ENCODE measurements at places on chromosomes 2 and 18. TPM values are rescaled to one million over a fixed set of nuclear protein-coding genes. Genes with fewer than 3 reads are reported as not detected.

IHH gene
- total RNA-seq: not detected

GRCh38 chr2:217836901-217837491 lies 165.8 kb downstream of the TNS1 start:
- DNase-seq: peak; percentile 91

GRCh38 chr2:9972621-9973479 lies 21.4 kb downstream of the GRHL1 start:
- no peak for DNase-seq

SGPP2 gene
- 21.4 TPM for total RNA-seq

DNA sequence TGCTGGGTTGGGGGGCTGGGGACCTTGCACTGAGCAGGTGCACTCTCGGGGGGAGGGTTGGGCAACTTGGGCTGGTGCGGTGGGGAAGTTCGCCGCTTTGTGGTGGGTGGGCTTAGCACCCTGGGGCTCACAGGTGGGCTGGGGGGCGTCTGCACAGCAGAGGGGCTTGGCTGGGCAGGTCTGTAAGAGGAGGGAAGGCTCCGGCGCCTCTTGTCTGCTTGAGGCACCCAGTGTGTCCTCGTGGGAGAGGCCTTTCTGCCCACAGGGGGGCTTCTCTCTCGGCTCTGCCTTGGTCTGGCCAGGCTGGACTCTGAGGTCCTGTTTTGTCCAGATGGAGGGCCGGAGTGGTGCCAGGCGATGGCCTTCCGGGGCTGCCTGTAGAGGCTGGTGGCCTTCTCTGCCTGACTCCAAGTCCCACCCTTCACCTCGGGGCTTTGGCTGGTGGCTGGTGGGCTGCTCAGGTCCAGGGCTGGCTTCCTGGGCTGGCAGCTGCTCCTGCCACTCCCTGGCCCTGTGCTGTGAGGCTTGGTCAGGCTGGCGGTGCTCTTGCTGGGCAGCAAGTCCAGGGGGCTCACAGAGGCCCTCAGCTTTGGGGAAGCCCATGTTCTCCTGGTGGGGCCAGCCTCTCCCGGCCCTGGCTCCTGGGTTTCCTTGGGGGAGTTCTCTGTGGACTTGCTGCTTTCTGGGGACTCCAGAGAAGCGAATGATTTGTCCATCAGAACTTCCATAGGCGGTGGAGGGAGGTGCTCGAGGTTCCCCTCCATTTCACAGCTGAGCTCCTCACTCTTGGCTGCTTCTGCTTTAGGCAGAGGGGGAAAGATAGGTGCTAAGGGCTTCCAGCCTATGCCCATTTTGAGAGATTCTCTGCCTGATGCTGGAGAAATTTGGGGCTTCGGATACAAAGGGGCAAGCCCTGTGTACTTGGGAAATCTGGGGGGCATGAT lies 3.0 kb downstream of the PCARE start:
- no peak for DNase-seq

DNA sequence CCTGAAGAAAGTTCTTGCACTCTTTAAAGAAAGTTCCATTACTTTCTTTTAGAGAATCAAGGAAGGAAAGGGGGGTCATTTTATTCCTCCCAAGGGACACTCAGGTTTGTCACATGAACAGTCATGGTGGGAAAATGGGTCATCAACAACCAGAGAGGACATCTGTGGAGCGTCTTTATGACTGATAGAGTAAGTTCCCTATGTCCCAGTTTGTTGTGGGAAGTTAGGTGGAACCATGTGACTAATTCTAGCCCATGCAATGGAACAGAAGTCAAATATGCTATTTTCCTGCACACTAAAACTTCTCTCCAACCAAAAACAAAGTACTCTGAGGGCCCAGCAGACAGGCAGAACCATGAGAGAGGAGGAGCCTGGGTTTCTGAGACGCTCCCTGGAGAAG lies 165.6 kb upstream of the SERTAD2 start:
- no peak for DNase-seq

- DNase-seq: peak; percentile 8
Observed at GRCh38 chr18:47204908-47205522, 28.9 kb upstream of the IER3IP1 start.

EFHD1 gene
- 9.1 TPM for total RNA-seq

DNA sequence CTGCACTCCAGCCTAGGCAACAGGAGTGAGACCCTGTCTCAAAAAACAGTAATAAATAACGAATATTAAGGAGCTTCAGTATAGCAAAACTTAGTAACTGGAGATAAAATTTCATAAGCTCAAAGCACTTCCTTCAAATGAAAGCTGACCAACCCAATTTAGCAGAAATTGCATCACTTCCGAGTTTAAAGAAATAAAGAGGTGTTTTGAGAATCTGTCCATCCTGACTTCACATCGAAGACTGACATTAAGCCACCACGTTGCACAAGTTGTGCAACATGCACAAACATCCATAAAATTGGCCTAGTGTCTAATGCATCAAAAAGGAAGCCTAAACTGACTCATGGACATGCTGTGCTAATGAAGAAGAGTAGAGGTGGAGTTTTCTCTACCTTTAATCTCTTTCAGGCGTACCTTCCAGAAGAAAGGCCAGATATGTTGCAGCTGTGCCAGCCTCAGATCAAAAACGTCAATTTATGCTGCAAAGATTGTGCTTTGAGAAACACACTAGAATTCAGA lies 7.7 kb upstream of the DSG3 start:
- DNase-seq: no peak

CEBPZOS gene
- 32.1 TPM for total RNA-seq

CFAP65 gene
- not detected for total RNA-seq

TSHZ1 gene
- total RNA-seq: 23.0 TPM

MARCO gene
- total RNA-seq: 6.7 TPM

DNA sequence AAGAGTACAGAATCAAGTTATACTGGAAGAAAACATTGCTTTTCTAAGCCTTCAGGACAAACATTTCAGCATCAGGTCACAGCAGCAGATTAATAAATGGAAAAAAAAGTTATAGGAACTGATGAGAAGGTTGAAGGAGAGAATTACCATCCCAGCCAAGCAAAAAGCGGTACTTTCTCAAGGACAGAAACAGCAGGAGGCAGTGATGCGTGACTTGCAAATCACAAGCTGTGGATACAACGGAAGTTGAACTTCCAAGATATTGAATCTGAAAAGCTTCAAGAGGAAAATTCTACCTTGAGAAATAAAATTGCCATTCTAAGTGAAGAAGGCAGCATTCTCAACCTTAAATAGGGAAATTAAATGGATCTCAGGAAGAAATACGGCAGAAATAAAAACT lies 18.5 kb upstream of the SERPINB12 start:
- DNase-seq: no peak

CDK15 gene
- total RNA-seq: 0.22 TPM
